ENCODE measurements at places on chromosomes 2 and 18. TPM values are rescaled to one million over a fixed set of nuclear protein-coding genes. Genes with fewer than 3 reads are reported as not detected.

The BOLL gene
- total RNA-seq, result not detected

The NT5DC4 gene
- not detected for total RNA-seq

The TMEM247 gene
- not detected for total RNA-seq

The MBOAT2 gene
- 13.2 TPM for total RNA-seq

The ABCG8 gene
- total RNA-seq, result 0.11 TPM

The MYCN gene
- total RNA-seq, result 0.24 TPM

The MAPK4 gene
- total RNA-seq, result 26.9 TPM

The ANKRD30BL gene
- not detected for total RNA-seq

The FTCDNL1 gene
- total RNA-seq, result 3.3 TPM

The CFC1B gene
- total RNA-seq, result not detected

The KATNAL2 gene
- total RNA-seq, result 3.0 TPM

The MYL12A gene
- total RNA-seq, result 1,520 TPM

The DSC2 gene
- total RNA-seq, result 26.0 TPM

The UNC50 gene
- 26.4 TPM for total RNA-seq

The CCDC68 gene
- total RNA-seq, result 3.7 TPM

All from Right ventricle myocardium superior (tissue), 1 donor.